ENCODE measurements at places on chromosomes 13 and 19. TPM values are rescaled to one million over a fixed set of nuclear protein-coding genes. Genes with fewer than 3 reads are reported as not detected.

The CBY2 gene
- not detected for total RNA-seq

The PET100 gene
- total RNA-seq, result 35.1 TPM

The ADGRE2 gene
- total RNA-seq, result not detected

The SHD gene
- not detected for total RNA-seq

The CRB3 gene
- not detected for total RNA-seq

The TPT1 gene
- total RNA-seq, result 4,524 TPM

The SULT2B1 gene
- total RNA-seq, result not detected

The PROSER3 gene
- total RNA-seq, result 2.2 TPM

The MYCBP2 gene
- 77.4 TPM for total RNA-seq

The CEACAM4 gene
- not detected for total RNA-seq

The FOSB gene
- 0.27 TPM for total RNA-seq

The C1QTNF9 gene
- total RNA-seq, result not detected

The ADPRHL1 gene
- 0.36 TPM for total RNA-seq

The ZNF560 gene
- total RNA-seq, result 0.47 TPM

The IGFL3 gene
- total RNA-seq, result not detected

The GDF15 gene
- total RNA-seq, result 103 TPM

The ZFP14 gene
- total RNA-seq, result 3.8 TPM

The KLK2 gene
- total RNA-seq, result not detected

The ZNF667 gene
- total RNA-seq, result 3.2 TPM

The ERICH4 gene
- total RNA-seq, result not detected

The PSG6 gene
- total RNA-seq, result not detected

The ZNF317 gene
- 12.8 TPM for total RNA-seq

The FBXO27 gene
- total RNA-seq, result 0.54 TPM

The MATK gene
- not detected for total RNA-seq

The RXFP2 gene
- total RNA-seq, result not detected

The AP1M1 gene
- 81.1 TPM for total RNA-seq

The CYP2A7 gene
- total RNA-seq, result not detected

The NLRP5 gene
- total RNA-seq, result not detected

The DUS3L gene
- 25.2 TPM for total RNA-seq

The POU2F2 gene
- 0.19 TPM for total RNA-seq

The ZNF607 gene
- 2.0 TPM for total RNA-seq

The NOVA2 gene
- 6.0 TPM for total RNA-seq

The SPATA13 gene
- 4.0 TPM for total RNA-seq

The FREM2 gene
- under 0.01 TPM for total RNA-seq

The FPR2 gene
- total RNA-seq, result not detected

The POSTN gene
- total RNA-seq, result 210 TPM
